ENCODE measurements at places on chromosomes 2 and 18.

DNA sequence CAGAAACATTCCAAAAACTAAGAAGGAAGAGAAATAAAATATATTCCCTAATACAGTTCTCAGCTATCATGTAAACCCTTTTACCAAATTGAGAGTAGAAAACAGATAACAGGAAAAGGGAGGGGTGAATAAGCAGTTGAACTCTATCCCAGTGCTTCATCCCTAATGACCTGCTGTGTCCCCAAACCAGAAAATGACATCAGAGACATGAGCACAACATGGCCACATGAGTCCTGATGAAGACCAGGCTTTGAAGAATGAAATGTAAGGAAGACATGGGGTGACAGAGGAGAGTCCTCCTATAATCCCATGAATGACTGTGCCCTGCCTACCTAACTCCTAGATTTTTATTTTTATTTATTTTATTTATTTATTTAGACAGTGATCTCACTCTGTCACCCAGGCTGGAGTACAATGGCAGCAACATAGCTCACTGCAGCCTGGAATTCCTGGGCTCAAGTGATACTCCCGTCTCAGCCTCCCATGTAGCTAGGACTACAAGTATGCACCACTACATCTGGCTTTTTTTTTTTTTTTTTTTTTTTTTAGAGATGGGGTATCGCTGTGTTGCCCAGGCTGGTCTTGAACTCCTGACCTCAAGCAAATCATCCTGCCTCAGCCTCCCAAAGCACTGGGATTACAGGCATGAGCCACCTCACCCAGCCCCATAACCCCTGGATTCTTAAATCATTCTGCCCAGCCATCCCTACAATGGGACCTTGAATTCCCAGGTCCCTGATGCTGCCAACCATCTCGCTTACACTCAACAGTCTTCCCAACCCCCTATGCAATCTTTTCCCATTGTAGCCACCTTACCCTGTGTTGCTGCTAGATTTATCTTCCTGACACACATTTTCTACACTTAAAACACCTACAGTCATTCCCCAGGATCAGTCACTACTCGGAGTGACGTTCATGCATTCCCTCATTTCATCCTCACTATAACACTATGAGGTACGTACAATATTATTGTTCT lies 64.5 kb downstream of the ANKRD44 start:
- no peak for DNase-seq

DNA sequence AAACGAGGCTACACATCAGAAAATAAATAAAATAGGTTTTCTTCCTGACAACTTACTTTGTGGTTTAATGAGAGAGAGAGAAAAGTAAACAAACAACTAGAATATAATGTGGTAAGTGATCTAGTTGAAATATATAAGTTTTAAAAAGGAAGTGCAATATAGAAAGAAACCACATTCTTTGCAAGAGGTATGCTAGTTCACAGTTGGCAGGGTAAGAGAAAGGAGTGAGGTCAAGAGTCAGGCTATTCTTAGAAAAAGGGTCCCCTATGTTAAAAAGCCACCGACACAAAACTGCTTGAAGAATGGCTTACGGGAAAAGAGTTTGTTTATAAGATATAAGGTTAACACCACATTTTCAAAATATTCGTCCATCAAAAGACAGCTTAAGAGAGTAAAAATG lies 462.1 kb downstream of the ERBB4 start:
- no peak for DNase-seq

GRCh38 chr18:3153107-3153704 lies 66.6 kb downstream of the MYOM1 start:
- DNase-seq: no peak

GRCh38 chr2:240635998-240636547 lies 10.8 kb downstream of the GPR35 start:
- DNase-seq: no peak

Measured in HS-27A (cell line).